ENCODE measurements at places on chromosomes 16 and 17.

- DNase-seq: no peak
Observed at GRCh38 chr17:77111934-77112296, 28.9 kb upstream of the SEC14L1 start.

DNA sequence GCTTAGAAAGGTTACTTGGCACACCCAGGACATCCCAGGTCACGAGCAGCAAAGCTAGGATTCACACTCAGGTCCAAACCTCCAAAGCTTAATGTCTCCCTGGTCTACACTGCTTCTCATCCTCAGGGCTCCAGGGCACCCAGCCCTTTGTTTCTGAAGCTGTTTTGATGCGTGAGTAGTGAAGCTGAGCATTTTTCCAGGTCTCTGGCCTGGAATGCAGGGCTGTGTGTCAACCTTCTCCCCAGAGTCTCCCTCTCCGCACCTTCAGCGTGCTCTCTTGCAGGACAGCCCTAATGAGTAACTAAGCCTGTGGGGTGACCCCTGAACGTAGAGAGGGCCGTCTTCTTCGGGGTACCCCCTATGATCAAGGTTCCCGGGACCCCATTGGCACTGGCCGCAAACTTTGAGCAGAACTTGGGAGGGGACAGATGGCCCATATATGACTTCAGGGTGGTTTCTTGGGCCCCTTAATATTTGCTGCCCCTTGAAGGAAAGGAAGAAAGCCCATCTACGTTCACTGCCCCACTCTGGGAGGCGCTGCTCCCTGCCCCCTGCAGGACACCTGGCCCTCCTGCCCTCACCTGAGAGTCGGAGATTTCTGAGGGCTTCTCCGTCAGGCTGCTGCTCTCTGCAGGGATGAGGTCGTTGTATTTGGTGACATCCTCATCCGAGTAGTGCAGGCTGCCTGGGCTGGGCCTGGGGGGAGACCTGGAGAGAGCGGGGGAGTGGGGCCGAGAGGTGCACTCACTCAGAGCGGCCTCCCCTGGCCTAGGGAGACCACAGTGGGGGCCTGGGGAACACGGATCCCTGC, 36.4 kb upstream of the CDC42EP4 start:
- no peak for DNase-seq

- no peak for DNase-seq
Observed at GRCh38 chr17:63645775-63646487, 23.7 kb downstream of the MAP3K3 start.

- DNase-seq: no peak
Observed at GRCh38 chr17:62862251-62862650, 54.1 kb upstream of the MARCHF10 start.

DNA sequence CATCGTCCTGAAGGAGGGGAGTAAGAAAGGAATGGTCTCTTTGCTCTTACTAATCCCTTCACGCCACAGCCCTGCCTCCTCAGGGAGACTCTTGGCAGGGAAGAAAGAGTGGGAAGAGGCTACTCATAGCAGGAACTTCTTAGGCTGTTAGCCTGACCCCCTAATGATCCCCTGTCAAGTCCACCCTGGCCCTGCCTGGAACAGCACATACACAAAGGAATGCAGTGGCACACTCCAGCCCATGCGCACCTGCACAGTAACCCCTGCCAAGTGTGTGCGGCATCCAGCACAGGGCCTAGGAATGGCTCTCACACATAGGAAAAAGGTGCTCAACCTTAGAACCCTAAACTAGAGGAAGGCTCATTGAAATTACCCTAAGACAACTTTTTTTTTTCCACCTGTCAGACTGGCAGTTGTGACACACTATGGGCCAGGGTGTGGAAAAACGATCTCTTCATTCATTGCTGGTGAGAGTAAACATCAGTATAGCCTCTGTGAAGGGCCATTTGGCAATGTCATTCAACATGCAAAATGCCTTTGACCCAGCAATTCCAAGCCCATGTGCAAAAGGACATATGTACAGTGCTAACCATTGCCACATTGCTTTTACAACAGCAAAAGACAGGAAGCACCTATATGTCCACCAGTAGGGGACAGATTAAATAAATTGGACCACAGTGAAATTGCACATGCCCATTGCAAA, 50.1 kb downstream of the PIMREG start:
- no peak for DNase-seq

DNA sequence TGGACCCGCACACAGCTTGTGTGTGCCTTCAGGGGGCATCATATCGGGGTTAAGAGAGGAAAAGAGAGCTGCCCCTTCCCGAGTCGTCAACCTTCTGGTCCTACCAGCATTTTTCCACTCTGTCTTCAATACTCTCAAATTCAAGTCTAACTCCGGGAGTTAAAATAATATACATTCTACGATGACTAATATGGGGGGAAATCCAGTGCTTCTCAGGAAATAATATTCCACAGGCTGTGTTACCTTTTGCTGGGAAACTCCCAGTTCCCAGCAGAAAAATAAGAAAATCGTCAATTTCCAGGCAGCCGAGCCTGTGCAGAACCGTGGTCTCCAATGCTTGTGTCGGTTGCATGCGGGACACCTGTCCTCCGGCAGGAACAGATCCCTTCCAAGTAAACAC, 105.0 kb upstream of the FOXF1 start:
- no peak for DNase-seq

DNA sequence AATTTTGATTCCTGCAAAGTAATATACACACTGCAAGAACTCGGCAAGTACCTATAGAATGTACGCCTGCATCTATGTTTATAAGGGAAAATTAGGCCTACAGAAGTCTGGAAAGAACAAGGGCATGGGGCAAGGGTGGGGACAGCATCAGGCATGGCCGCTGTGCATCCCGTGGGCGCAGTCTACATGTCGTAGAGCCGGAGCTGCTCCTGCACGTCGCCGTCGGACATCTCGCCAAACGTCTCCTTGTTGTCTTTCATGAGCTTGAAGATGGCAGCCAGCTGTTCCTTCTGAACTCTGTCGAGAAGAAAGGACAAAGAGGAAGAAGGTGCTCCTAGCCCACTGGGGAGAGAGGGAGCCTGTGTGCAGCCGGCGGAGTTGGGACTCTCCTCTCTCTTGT, 33.4 kb downstream of the MXRA7 start:
- DNase-seq: no peak

DNA sequence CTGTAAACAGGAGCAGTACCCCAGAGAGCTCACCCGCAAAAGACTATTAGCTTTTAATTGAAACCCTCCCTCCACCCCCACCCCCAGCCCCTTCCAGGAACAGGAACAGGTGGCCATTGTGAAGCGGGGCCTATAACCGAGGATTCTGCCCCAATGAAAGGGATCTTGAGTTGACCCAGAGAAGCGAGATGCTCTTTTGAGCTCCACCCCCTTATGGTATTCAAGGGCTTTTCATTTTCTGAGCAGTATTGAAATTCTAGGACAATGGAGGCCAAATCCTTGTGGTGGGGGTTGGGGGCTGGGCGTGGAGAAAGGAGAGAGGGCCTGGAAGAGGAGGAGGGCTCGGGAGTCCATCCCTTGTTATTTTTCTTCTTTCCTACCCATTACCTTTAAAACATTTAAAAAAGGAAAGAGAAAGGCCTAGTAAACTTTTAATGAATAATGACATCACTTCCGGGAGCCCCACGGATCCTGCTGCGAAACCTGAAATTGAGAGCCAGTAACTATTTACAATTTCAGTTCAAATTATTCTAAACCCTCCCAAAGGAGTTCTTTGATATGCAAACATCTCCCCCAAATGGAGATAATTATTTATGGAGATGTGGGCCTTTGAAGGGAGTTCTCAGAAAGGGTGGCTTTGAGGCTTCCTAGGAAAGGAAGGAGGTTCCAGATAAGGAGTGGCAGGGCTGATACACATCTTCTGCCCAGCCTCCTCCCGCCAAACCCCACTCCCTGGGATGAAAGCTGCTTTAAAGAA, 30.5 kb downstream of the HS3ST3B1 start:
- DNase-seq: no peak

DNA sequence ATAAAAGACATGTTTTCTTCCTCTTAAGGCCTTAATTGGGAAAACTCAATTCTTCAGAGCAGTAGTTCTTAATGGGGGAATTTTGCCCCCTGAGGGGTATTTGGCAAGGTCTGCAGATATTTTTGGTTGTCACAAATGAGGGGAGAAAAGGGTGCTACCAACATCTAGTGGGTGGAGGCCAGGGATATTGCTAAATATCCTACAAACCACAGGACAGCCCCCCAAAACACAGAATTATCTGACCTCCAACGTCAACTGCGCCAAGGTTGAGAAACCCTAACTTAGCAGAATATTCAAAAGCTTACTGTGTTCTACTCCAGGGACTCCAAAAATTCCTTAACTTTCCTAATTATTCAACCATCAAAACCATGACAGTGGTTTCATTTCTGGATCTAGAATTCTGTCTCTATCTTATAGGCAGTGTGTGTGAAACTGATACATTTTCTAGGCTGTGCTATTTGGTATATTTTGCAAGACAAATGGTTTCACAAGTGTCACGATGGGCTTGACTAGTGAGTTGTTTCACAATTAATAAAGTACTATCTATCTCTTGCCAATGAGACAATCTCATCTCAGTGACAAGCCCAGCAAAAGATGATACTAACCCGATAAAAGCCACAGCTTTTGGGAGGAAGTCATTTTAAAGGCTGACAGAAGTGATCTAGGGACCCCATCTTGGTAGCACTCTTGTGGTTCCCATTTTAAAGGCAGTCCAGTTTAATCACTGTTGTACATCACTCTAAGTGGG, 14.7 kb downstream of the TXNDC11 start:
- no peak for DNase-seq

GRCh38 chr17:43438626-43439025, 39.8 kb downstream of the ARL4D start:
- DNase-seq: no peak

DNA sequence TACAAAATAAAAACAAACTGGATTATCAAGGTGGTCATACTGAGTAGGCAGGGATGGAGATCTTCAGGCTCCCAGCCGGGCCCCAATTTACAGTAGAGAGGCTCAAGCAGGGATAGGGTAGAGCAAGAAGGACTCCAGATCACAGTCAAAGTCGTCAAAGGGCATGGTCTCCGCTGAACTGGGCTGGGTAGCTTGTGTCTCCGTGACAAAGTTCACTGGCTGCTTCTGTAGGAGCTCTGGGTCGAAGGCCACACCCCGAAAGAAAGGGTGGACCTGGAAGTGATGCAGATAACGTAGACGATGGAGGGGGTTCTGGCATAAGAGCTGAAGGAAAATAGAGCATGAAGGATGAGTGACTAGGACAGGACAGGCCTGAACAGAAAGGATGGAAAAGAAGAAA, 3.6 kb downstream of the RSKR start:
- DNase-seq: no peak

DNA sequence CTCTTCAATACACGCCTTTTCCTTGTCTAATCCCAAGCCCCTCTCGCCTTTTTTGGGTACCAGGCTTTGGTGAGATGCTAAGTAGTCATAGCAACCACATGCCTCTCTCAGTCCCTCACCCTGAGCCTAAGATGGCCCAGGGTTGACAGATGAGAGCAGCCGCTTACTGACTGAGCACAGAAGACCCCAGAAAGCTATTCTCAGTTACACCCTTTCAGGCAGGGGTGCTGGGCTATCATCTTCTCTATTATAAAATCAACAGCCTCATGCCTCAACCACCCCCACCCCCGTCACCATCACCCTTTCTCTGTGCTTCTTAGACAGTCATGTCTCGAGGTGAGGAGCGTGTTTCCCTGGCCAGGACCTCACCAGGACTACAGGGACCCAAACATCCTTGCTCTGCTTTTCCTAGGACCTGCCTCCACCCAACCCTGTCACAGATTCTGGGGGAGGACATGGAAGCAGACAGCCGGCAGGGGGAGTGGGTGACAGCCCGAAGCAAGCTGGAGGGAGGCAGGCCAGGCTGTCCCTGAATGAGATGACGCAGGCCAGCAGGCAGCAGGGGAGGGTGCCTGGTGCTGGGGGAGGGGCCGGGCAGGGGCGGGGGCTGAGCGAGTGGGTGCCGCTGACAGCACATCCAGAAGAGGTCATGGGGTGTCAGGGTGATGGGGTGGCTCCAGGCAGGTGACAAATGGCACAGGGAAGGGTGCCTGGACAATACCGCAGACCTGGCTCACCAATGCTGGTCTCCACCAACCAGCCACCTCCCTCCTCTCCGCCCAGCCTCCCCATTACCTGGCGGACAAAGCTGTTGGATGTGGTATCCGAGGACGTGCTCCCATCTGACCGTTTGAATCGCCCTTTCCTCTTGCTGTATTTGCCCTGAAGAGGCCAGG, 3.1 kb downstream of the CACNB1 start:
- no peak for DNase-seq

GRCh38 chr17:38361694-38362465, 10.2 kb downstream of the SOCS7 start:
- DNase-seq: no peak

GRCh38 chr16:69894676-69895075, 56.5 kb upstream of the CLEC18A start:
- no peak for DNase-seq

GRCh38 chr16:84973776-84974523, 37.4 kb downstream of the ZDHHC7 start:
- DNase-seq: no peak

DNA sequence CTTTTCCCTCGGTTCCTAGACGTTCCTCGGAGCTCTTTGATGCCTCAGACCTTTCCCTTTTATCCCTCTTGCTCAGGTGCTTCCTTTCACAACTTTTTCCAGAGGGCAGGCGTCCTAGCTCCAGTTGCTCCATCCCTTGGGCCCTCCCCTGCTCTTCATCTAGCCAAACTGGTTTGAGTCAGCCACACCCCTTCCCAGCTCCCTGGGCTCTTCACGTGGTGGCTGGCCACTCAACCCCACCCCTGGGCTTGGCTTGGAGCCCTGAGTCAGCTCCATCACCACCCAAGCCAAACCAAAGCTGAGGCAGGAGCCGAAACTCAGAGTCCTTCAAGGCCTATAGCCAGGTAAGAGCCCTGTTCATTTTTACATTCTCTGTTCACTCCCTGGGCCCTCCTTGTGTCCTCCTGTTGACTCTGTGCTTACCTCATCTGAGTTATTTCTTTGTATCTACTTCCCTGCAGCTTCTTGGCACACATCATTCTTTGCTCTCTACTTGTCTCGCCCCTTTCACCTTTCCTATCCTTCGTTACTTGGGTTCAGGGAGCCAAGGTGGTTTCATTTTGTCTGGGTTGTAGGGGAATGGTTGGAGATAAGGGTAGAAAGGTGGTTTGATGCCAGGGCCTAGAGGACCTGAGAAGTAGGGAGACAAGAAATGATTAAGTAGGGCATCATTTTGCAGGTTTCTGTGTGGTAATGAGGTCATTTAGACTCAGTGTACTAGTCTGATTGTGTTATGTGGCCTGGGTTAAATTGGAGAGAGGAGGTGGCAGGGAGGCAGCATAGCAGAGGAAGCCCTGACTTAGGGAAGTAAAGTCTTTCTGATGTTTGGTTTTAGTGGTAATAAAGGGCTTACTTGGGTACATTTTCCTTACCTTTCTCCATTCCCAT, 7.6 kb upstream of the PHKG2 start:
- DNase-seq: no peak

Data from NCI-H187 treated with DMSO at 0.1 percent for 48 hours (cell line).